ENCODE measurements at places on chromosomes 7 and 10.
A peak's percentile ranks its signal among the peaks of the same experiment; 100 is the strongest.

GRCh38 chr7:84583331-84583730 lies 388.7 kb upstream of the SEMA3A start:
- DNase-seq = no peak

GRCh38 chr10:33334153-33334804 lies at the start of gene NRP1:
TSS of gene NRP1 (minus strand) at chr10:33334667. CDS start at chr10:33334382, 285 bp downstream.
- no peak for DNase-seq

DNA sequence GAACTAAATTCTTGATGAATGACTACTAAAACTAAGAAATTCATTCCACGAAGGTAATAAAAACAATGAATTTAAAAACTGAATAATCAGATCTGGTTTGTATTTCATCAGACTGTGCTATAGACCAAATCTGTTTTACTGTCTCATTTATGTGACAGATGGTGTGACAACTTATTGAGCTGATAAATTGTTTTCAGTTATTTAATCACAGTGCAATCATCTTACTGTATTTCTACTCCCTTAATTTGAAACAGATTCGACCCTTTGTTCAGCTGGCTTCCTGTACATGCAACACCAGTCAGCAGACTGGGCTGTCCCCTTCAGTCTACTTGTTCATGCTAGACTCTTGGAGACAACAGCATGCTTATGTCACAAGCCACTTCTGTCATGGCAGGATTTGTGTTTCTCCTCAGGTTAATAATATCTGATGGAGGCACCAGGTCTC lies 150.9 kb downstream of the MBL2 start:
- no peak for DNase-seq

GRCh38 chr7:101126651-101127459 lies at the start of gene SERPINE1:
TSS of gene SERPINE1 (plus strand) at chr7:101127104. CDS start at chr7:101128394, 1,290 bp downstream.
- DNase-seq = peak; percentile 99

DNA sequence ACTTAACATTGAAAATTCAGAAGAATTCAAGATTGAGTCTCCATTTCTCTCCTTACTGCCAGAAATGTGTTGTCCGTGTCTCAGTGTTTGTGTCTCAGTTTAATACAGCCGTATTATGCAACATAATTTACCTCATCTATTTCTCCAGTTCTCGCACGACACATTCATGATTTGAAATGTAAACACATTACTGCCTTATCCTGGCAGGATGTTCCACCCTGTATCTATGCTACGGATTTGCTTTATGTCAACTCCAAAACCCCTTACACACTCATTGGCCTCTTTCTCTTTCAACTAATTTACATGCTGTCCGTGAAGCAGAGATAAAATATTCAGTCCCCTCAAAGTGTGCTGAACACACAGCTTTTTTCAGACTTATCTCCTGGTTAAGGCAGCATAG lies 653.7 kb upstream of the SEMA3D start:
- DNase-seq = no peak

DNA sequence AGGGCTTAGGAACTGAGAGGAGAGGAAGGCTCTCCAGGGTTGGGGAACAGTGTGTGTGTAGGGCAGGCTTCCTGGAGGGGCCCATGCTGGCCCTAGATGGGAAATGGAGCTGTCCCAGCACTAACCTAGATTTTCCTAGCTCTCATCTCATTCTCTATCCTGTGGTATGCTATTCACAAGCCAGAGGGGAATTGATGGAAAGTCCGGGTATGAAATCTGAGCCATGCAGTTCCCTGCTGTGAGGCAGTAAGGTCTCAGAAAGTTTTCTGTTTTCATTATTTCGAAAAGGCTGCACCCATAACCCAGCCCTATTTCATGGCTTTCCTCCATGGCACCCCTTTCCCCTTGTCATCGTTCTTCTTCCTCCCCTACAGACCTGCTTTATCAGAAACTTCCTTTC lies 220.3 kb downstream of the RPS24 start:
- DNase-seq = no peak

DNA sequence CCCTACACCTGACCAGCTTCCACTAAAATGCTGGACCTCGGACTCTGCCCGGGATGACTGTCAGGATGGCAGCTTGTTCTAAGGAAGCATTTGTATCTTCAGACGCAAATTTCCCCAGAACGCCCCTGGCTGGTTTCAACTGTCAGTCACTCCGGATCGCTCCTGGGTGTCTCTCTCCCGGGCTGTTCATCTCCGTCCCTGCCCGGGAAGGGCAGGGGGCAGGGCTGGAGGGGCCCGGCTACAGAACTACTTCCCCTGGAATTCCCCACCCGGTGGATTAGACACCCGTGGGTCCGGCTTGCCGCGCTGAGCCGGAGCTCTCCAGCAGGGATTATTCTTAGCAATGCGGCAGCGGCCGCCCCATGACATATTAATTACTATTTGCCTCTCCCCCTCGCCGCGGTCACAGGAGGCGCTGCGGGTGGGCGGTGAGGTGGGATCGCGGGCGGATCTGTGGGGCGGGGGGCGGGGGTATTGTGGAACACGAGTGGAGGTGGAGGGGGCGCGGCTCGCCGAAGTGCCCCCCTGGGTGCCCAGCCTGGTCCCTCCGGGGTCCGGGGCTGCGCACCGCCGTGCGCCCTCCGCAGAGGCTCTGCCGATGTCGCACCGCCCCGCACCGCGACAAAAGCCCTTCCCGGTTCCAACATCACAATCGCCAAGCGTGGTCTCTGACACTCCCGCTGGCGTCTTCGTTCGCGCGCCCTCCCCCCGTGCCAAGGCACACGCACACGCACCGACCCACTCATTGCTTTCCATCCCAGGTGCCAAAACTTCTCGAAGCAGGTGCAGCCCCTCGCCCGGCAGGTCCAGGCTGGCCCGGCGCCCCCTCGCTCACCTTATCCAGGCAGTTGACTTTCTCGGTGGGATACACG lies 276.1 kb upstream of the NEBL start:
- DNase-seq = no peak

GRCh38 chr7:103685646-103686045 lies 239.6 kb upstream of the SLC26A5 start:
- DNase-seq = no peak

DNA sequence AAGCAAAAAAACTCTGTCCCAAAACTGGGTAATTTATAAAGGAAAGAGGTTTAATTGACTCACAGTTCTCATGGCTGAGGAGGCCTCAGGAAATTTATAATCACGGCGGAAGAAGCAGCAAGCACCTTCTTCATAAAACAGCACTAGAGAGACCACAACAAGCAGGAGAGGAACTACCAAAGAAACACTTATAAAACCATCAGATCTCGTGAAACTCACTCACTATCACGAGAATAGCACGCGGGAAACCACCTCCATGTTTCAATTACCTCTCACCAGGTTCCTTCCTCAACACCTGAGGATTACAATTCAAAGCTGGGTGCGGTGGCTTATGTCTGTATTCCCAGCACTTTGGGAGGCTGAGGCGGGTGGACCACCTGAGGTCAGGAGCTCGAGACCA lies 48.5 kb downstream of the PDIA4 start:
- no peak for DNase-seq

GRCh38 chr7:24025094-24025493 lies 258.9 kb upstream of the NPY start:
- DNase-seq = peak; percentile 0

DNA sequence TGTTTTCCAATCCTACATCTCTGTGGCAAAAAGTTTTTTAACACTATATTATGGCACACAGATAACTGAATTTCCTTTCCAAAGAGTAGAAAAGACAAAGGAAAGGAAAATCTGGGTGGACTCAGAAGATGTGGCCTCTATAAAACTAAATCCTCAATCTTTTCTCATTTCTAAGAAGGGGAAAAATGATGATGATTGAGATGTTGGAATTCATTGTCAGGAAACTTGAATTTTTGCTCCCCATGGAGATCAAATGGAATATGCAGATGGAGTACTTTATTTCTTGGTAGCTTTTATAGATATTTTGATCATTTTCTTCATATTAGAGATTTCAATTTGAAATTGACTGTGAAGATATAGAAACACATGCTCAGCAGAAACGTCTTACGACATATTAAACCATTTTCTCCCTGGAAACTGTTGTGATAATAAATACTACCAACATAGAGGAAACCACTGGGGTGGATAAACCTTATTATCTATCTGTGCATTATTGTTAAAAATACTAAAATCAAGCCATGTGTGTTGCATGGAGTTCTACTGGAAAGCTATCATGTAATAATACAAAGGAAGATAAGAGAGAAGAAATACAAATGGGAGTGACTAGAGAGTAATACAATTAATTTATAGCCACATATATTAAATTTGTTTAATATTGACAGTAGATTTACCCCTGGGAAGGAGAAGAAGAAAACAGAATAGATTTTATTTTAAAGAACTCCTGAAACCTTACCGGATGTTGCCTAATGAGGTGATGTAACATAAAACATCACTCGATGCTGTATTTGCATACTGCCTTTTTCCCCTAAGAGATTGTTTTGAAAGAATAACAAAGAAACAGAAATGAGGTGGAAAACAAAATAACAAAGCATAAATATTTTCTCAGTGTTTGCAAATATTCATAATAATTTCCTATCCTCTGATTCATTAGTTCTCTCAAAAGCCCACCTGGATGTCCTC lies 931.2 kb upstream of the C7orf33 start:
- DNase-seq = no peak

DNA sequence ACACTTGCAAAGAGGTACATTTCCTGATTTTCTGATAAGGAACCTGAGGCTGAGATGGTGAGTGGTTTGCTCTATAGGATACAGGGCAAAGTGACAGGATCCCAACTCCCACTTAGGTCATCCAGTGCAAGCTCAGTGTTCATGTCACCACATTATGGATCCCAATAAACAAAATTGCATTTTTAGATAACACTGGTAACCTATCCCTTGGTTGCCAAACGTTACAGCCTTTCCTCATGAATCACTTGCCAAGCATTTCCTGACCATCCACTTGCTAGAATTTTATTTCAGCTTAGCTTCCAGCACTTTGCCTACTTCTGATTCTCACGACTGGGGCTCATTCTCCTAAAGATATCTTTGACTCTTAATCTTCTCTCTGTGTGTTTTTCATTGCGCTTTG lies 131.4 kb upstream of the ODAD2 start:
- no peak for DNase-seq

- DNase-seq = no peak
Observed at GRCh38 chr10:2963889-2964631, 103.3 kb upstream of the PFKP start.

- no peak for DNase-seq
Observed at GRCh38 chr10:84335516-84335915, 7.1 kb downstream of the CCSER2 start.

GRCh38 chr7:43834463-43835251 lies 34.7 kb downstream of the MRPS24 start:
- no peak for DNase-seq

DNA sequence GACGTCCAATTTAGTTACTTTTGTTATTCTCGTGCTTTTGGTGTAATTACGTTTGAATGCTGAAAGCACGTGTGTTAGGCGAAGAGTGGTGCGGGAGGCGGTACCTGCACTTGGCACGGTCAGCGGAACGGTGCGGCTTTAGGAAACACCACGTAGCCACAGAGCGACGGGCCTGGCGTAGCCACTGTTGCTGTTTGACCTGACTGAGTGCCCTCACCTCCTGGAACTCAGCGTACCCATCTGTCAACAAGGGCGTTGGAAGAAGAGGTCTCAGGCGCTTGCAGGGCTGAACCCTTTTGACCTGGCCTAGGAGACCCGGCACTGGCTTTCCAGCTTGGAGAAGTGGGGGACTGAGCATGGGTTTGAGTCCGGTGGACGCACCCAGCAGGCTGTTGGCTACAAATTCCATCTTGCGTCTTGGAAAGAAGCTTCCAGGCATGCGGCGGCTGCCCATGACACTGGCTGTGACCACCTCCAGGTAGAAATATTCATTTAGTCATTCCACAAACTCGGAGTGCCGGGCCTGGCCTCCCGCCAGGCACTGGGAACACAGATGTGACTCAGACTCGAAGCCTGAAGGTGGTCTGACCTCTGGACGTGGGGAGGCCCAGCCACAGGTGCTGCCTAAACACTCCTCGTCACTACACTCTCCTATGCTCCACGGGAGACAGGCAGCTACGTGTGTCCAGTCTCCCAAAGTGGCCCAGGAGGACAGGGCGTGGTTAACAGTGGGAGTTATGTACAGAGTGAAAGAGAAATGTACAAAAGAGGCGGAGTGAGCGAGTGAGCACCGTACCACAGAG lies 22.2 kb downstream of the FAM20C start:
- DNase-seq = no peak

- DNase-seq = no peak
Observed at GRCh38 chr7:150939466-150939865, 38.7 kb downstream of the KCNH2 start.

DNA sequence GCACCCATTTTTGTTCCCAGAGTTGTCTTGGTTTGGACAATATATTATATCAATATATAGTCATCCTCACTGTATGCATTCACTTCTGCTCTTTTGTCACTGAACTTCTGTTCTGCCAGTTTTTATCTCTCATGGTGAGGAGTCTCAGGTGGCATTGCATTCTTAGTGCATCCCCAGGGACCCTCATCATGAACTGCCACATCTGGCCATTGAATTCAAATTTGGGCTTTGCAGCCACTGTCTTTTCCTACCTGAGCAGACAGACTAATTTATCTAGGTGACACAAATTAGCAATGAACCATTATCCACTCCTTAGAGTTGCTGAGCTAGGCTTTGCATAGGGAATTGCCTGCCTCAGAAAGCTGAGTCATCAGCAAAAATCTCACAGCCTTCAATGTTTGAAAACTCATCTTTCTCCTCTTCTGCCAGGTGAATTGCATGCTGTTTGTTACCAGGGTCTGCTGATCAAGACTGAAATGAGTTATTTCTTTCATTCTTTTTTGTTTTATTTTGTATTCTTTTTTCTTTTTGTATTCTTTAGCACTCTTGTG lies 316.8 kb upstream of the MTPN start:
- DNase-seq = no peak

DNA sequence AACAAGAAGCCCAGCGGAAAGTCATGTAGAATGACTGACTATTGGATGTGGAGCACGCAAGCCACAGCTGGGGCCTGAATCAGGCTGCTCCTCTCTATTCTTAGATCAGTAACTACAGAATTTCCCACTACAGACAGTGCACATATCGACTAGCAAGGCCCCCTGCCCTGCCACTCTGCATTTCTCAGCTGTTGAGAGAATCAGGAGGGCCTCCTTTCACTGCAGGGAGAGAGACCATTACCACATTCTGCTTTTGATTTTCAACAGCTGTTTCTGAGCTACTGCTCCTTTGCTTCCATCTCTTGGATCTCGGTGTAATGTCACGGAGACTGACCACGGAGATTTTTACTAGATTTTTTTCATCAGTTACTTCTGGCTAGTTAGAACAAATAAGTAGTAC lies 73.8 kb downstream of the PON1 start:
- DNase-seq = no peak

DNA sequence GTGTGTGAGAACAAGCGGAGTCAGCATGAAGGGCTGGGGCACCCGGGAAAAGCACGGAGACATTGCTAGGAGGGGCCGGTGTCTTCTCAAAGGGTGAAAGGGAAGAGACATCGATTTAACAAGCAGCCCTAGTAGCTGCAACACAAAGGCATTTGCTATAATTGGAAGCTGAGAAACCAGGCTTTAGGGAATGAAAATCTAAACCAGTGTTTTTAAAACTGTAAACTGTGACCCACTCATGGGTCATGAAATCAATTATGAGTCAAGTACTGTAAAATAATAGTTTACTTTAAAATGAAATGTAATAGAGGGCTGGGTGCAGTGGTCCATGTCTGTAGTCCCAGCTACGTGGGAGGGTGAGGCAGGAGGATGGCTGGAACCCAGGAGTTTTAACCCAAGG lies 128.7 kb upstream of the RHEB start:
- DNase-seq = no peak

- DNase-seq = no peak
Observed at GRCh38 chr7:141349804-141350203, 201.4 kb upstream of the AGK start.

Measured in AG04449 (cell line).